NCI-H1048 (cell line): ENCODE measurements at places on chromosomes 5 and 9.
A peak's percentile ranks its signal among the peaks of the same experiment; 100 is the strongest.

DNA sequence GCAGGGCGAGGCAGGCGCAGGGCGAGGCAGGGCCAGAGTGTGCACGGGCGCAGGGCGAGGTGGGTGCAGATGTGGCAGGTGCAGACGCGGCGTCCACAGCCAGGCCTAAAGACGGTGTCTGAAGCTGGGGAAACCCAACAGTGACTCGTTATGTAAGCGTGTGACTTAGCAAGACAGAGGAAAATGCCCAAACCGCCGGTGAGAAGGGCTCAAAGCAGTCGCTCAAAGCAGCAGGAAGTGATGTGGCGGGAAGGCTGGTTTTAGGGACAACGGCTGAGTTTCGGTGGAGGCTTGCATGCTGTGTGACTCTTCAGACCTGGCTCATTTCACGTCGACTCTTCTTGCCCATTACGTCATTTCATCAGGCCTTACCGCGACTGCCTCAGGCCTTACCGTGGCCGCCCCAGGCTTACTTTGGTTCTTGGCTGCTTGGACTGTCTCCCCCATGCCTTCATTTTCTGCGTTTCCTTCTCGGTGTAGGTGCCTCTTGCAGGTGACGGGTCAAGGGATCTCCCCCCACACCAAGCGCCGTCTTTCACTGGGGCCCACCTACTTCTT is 50.5 kb upstream of the EXOC3 start:
- no peak for DNase-seq

DNA sequence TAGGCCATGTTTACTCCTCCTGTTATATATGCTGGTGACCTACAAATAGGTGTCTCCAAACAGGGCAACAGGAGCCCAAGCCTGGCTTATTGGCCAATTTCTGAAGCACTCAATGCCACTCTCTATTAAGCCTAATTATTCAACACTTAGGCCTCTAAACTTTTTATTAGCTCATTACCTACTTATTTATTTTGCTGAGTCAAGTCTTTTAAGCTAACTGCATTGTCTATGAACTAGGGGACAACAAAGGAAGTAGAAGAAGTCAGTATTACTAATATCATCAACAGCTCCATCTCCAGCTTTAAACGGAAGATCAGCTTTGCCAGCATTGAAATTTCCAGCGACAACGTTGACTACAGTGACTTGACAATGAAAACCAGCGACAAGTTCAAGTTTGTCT is 28.2 kb downstream of the GABRP start:
- DNase-seq, result no peak

DNA sequence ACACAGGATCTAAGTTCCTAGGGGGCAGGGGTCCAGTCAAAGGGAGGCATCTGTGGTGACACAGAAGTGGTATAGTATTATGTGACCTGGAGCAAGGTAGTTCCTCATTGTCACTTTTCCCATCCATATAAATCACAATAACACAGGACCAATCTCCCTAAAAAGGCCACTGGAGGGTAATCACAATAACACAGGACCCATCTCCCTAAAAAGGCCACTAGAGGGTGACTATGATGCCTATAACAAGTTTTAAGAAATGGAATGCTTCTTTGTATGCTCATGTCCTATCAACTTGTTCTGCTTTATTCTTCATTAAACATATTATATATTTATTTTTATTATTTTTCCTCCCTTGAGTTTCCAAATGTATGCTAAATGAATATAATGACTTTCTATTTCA is 254.6 kb downstream of the ASTN2 start:
- no peak for DNase-seq

DNA sequence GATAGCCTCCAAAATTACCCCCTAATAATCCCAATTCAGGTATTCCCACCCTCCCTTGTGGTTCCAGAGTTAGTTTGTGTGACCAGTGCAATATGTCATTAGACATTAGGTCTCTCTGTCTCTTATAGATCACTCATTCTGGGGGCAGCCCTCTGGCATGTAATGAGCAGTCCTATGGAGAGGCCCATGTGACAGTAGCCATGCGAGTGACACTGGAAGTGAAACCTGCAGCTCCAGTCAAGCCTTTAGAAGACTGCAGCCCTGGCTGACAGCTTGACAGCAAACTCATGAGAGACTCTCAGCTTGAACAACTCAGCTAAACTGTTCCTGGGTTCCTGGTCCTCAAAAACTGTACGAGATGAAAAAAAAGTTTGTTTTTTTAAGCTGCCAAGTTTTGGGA is 54.0 kb upstream of the HSPB3 start:
- DNase-seq, result no peak

DNA sequence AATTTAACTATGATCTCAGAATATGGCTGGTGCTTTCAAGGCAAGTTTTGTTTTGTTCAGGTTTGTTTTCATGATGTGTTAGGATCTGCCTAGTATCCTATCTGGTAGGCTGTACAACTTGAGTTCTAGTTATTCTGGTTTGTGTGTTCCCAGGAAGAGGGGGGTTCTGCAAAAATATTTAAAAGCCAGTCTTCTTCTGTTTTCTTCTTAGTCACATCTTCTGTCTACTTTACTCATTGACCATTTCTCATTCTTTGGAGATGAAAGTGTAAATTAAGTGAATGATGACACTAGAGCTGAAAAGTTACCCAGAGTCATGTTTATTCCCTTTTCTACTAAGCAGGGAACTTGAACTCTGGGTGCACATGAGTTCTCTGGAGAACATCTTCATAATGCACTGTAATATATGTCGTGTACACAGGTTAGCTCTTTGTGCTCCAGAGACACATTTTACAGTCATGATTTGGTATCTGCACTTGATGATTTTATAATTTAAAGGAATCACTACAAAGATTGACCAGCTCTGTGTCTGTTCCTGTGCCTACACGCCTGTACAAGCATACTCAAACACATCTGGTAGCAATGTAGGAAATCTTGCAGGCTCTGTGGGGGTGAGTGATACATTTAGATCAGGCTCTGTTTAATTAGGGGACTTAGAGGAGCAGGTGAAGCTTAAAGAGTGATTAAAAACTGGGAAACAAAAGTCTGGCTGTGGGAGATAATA is 5.0 kb downstream of the SMAD5 start:
- no peak for DNase-seq

DNA sequence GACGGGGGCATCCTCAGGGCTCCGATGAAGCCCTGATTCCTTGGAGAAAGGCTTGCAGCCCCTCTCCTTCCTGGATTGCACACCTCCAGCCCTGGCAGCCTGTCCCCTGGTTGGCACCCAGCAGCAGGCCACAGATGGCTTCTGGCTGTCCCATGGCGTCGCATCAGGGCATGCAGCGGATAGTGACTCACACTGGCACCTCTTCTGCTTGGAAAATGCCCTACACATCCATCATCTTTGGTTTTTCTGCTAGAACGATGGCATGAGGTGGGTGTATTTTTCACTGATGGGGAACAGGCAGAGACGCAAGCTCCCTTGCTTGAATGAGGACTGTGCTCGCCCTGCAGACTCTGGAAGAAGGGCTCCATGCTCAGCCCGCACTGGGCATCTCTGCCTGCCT is 23.2 kb upstream of the IER5L start:
- DNase-seq, result no peak

DNA sequence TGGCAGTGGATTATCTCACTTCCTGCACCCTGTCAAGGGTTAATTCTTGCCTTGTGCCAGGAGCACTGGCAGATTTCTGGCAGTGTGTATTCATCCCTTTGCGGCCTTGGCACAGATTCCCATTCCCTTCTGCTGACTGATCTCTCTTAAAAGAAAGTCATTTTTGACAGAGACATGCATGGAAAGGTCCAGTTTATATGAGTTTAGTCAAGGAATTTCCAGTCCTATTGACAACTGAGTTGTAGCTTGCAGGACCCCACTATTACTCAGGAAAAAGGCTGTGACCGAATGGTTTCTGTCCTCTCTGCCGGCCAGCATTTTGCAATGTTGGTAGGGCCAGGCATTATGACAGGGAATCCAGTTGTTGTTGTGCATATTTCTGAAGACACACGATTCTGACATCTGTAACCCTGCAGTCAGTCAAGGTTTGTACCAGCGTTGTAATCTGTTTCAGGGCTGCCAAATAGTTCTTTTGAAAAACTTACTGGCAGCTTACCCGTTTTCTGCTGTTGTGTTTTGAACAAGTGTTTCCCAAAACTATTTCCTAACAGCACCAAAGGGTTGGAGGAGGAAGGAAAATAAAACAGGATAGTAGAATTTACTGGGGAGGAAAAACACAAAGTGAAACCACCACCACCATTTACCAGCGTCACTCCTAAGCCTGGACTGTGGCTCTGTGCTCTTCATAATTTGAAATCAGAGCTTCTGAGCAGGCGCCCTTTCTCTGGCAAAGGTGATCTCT is 243.4 kb upstream of the KLF4 start:
- DNase-seq, result no peak

GRCh38 chr5:370959-371810 is 49.7 kb downstream of the AHRR start:
- DNase-seq, result no peak

GRCh38 chr9:81669041-81669651 is 20.2 kb downstream of the TLE1 start:
- DNase-seq, result no peak

- no peak for DNase-seq
Measured at GRCh38 chr5:59711310-59711709, 182.2 kb downstream of the PDE4D start.

- no peak for DNase-seq
Measured at GRCh38 chr5:61280761-61281427, 51.2 kb upstream of the ZSWIM6 start.

DNA sequence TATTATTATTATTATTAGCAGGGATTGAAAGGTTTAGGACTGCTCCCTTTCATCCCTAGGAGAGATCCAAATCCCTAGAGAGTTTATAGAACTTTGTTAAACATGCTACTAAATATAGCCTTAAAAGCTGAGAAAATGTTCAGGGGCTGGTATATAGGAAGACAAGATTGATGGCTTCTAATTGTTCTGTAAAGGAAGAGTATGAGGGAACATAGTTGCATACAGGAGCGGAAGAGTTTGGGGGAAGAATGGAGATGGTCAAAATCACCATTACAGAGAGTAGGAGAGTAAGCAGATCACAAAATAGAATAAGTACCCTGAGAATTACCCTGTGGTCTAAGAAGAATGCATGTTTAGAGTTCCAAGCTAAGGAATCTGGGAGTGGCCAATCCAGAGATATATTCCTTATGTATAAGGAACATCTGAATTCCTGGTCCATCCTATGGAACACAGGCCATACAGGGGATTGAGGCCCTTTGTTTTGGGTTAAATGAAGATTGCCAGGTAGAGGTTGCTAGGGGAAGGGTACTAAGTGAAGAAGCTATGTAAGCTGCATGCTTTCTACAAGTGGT is 158.0 kb upstream of the APC start:
- no peak for DNase-seq

- no peak for DNase-seq
Measured at GRCh38 chr5:31757806-31758205, 118.9 kb downstream of the PDZD2 start.

DNA sequence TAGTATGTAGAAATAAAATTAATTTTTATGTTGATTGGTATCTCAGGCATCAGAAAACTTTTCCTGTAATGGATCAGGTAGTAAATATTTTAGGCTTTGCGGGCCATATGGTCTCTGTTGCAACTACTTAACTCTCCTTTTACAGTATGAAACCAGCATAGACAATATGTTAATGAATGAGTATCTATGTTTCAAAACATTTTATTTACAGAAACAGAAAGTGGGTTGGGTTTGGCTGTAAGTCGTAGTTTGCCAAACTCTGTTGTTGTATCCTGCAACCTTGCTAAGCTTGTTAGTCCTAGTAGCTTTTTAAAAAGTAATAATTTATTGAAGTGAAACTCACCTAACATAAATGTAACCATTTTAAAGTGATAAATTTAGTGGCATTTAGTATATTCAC is 132.1 kb downstream of the NR3C1 start:
- DNase-seq, result no peak

DNA sequence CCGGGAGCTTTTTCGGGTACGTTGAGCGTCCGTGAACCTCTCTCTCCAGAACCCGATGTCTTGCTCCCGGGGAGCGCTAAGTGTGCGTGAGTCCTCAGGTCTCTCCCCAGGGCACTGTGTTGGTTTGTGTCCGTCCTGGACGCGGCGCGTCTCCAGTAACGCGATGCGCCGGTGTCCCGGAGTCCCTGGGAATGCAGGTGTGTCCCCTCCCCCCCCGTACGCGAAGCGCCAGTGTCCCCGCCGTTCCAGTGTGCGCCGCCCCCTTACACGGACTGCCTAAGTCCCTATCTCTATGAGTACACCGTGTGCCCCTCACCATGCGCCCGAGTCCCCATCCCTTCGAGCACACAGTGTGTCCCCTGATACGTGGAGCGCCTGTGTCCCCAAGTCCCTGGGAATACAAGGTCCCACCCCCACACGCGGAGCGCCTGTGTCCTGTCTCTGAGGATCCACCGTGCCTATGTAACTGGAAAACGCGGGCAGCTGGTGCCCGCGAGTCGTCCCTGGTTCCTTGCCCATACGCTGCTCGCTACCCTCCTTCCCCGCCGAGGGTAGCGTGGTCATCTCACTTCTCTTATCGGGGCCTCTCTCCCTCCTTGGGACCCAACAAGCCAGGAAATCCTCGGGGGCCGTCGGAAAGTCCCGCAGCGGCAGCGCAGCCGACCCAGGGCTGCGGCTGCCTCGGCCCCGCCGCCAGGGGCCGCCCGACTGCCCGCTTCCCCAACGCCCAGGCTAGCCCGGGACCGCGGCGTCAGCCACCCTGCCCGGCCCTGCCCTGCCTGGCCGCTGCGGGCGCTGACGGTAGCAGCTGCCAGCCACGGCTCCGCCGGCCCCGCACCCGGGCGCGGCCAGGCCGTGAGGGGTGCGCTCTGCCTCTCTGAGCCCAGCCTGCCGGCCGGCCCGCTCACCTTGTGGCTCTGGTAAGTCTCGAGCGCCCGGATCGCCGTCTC is 709 bp downstream of the ELL2 start:
- DNase-seq, result peak; percentile 40

DNA sequence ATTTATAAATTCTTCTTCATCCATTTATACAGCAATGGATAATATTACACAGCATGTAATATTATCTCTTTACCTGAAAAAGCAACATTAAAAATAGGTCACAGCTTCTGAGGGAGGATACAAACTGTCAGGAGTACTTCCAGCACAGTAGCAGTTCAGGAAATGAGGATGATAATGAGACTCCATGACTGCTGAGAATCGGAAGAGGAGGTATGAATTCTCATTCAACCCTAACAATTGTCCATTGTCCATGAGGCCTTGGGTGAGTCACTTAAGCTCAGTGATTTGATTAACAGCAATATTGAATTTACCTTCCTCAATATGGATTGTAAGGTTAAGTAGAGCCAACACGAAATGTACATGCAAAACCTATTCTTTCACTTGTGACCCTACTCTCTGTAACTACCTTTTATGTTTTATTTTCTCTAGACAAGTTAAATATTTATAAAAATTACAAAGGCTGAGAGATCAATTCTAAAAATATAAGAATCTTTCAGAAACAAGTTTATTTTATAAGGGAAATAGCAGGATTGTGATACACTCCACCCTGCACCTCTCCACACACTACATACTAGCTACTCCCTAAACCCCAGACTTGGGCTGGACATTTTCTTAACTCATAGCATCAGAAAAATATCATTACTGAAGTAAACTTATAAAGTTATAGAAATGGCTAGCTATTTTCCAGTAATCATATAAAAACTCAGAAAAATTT is 159.1 kb upstream of the ACOT12 start:
- no peak for DNase-seq

DNA sequence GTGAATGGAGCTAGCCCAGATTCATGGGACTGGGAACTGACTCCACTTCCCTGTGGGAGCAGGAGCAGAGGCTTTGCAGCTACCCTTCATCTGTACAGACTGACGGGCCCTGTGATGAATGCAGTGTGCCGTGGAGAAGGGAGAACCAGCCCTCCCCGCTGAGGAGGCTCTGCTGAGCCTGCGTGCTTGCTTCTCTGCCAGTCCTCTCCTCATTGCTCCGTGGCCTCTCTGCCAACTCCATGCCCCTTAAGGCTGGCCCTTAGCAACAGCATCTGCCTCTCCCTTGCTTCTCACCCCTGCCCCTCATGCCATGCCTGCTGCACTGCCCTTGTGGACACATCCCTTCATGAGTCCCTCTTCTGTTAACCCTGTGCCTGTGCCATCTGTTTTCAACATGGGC is 53.6 kb downstream of the GADD45G start:
- DNase-seq, result no peak
